ENCODE measurements at places on chromosomes 7 and 10.
A peak's percentile ranks its signal among the peaks of the same experiment; 100 is the strongest.

DNA sequence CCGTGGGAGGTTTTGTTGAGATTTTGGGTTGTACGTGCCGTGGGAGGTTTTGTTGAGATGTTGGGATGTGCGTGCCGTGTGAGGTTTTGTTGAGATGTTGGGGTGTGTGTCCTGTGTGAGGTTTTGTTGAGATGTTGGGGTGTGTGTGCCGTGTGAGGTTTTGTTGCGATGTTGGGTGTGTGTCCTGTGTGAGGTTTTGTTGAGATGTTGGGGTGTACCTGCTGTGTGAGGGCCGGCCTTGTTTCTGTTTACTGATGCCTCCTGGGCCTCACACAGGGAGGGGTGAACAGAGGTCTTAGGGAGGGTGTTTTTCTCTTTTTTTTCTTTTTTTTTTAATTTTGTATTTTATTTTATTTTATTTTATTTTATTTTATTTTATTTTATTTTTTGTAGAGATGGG, 36.7 kb downstream of the INPP5A start:
- DNase-seq = no peak

DNA sequence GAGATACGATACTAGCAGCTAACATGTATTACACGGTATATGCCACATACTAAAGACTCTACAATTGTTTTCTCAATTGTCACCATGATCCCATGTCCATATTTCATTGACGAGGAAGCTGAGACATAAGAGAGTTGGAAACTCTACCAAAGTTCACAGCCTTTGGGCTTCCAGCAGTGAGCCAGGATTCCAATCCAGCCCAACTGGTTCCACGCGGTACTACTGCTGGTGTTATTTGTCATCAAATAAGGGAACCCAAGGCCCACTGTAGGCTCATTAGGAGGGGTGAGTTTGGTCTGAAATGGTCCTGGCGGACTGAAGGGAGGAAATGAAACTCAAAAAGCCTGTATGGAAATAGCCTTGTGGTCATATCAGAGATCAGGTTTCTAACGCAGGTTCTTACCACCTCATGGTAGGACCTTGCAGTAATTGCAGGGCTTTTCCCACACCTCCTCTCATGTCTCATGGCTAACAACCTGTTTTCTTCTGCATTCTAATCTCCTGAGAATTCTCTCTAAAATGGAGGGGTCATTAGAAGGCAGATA, 814.6 kb downstream of the LRMDA start:
- DNase-seq = no peak

- no peak for DNase-seq
Observed at GRCh38 chr10:122251459-122252255, 19.4 kb upstream of the BTBD16 start.

GRCh38 chr10:77182803-77183202, 454.8 kb downstream of the KCNMA1 start:
- no peak for DNase-seq

- no peak for DNase-seq
Observed at GRCh38 chr7:106243893-106244292, 40.9 kb downstream of the NAMPT start.

DNA sequence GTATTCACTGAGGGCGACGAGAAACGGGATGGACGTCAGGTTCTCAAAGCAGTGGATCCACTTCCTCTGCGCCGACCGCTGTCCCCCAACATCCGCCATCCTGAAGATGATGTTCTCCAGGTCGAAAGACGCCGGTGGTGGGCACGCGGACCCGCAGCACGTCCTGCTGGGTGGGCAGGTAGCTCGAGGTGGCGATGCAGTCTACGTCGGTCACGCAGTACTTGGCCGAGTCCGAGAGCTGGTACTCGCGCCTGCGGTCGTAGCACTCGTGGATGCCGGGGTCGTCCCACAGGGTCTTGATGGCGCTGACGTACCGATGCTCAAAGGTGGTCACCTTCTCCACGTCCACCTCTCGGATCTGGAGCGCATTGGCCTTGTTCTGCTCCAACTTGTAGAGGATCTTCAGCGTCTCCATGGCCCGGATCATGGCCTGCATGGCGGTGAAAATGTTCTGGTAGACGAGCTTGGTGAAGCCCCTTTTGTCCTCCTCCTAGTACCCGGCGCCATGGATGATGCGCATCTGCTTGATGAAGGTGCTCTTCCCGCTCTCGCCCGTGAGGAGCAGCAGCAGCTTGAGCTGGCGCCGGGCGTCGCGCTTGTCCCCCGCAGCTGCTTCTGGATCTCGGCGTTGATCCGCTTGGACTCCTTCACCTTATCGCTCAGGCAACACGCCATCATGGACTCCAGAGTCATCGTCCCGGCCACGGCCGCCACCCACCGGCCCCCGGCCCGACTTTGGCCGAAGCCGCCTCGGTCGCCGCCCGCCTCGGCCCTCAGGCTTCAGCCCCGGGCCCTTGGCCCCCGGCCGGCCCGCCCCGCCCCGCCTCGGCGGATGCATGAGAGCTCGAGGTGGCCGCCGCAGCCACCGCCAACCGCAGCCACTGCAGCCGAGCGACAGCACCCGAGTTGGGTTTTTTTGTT, 122.9 kb upstream of the KCTD7 start:
- DNase-seq = peak; percentile 22

- no peak for DNase-seq
Observed at GRCh38 chr10:8825611-8826010, 771.1 kb downstream of the GATA3 start.

DNA sequence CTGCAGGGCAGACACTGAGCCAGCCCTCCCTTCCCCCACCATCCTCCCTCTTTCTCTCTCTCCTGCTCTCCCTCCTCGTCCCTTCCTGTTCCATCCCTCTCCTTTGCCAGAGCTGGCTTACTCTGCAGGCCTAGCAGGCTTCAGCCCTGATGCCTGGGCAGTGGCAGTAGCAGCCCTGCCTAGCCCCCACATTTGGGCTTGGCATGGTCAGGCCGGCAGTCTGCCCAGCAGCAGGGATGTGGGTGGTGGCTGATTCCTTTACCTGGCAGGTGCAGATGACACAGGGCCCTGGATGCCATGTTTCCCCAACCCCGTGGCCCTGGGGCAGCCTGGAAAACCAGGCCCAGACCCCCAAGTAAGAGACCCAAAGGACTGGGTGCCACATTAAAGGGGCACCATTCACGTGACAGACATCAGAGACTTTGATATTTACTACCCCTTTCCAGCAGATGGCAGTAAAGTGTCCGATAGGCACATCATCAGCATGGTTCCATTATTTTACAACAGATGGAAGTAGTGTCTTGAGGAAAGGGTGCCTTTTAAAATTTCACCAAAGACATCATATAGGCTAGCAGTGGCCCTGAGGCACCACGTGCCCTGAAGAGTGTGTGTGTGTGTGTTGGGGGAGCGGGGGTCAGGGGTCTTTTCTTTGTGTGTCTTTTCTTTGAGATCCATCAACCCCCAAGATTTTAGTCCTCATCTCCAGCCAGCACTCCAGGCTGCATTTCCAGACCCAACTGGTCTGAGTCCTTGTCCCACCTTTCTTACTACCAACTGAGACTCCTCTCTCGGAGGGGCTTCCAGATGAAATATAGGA, 5.9 kb downstream of the KCP start:
- DNase-seq = peak; percentile 60
